ENCODE measurements at places on chromosomes 11 and 22. TPM values are rescaled to one million over a fixed set of nuclear protein-coding genes. Genes with fewer than 3 reads are reported as not detected.

GRCh38 chr11:62130283-62131169 is 6.7 kb downstream of the INCENP start:
- H3K4me3 ChIP-seq: no peak overlapping the region
- H3K27me3 ChIP-seq: no peaks in the 10 kb centered on the region
- no peak overlapping the region for H3K27ac ChIP-seq
- DNase-seq: no peak
- peaks cover 5% of the 10 kb centered on the region for H3K4me1 ChIP-seq
- H3K36me3 ChIP-seq: peaks cover 29% of the 10 kb centered on the region

DNA sequence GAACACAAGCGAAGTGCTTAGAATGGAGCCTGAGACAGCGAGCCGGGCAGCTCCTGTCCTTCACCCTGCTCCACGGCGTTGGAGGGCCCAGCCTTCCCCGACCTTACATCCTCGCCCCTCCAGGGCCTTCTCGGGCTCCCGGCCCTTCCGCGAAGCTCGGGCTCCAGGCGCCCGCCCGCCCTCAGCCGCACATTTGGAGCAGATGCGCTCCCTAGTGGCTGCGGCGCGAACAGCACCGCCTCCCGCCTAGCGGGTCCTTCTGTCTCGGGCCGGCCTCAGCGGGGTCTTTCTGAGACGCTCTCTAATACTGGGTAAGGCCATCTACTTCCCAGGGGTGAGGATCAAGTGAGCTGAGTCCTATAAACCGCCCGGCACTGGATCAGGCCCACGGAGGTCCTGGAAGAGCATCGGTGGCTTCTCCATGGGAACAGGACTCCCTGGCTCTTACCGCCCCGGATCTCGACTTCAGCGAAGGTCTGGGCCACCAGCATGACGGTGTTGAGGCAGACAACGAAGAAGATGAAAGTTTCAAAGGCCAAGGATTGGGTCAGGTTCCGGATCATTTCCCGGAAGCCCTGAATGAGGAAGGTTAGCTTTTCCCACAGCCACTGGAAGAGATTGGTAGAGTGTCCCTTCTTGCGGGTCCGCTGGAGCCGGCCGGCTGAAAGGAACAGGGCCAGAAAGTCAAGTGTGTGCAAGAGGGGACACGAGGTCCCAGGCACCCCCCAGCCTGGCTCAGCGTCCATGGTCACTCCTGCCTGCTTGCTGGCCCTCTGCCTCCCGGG is 3.7 kb downstream of the CATSPER1 start:
- DNase-seq: peak; percentile 49
- peaks cover 18% of the 10 kb centered on the region for H3K27me3 ChIP-seq
- H3K27ac ChIP-seq: no peak overlapping the region
- H3K4me1 ChIP-seq: no peaks in the 10 kb centered on the region
- H3K4me3 ChIP-seq: no peak overlapping the region

DNA sequence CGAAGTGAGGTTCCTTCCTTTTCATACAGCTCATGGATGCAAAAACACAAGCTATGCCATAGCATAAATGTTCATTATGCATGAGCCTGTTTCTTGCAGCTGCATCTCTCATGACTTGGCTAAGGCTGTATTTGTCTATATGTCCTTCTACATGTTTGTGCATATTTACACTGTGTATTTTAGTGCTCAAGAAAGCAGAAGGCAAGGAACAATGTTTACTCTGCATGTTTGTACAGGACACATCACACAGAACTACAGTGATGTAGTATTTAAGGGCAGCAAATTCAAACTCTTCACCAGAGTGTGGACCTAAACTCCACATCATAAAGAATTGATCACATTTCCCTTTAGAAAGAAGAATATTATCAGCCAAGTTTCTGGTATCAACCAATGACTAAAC is 170.3 kb downstream of the CADM1 start:
- no peak for DNase-seq
- H3K36me3 ChIP-seq: no peaks in the 10 kb centered on the region
- no peak overlapping the region for H3K27ac ChIP-seq
- no peaks in the 10 kb centered on the region for H3K27me3 ChIP-seq
- no peaks in the 10 kb centered on the region for H3K4me1 ChIP-seq
- no peak overlapping the region for H3K4me3 ChIP-seq

PRG3 gene
- not detected for polyA plus RNA-seq

DNA sequence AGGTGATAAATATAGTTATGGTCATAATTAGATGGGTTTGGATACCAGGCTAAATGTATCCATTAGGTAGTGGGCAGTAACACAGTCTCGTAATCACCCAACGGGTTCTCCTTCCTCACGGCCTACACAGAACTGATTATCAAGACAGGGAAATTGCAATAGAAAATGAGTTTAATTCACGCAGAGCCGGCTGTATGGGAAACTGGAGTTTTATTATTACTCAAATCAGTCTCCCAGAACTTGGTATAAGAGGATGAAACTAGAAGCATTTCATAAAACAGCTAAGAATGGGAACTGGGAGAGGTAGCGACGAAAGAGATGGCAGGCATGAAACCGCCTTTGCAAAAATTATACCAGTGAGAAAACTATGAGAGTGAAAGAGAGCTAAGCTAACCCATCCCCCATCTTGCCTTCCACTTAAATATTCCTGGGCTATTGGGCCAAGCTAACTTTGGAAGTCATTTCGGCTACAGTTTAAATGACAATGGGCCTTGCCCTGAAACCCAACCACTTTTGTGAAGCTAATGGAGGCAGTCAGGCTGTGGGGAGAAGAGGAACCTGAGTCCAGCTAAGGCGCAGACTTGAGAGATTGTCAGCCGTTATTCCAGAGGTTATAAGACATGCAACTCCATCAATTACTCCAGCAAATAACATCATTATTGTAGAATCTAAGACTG is 29.6 kb downstream of the CTSC start:
- peaks cover 7% of the 10 kb centered on the region for H3K4me1 ChIP-seq
- no peaks in the 10 kb centered on the region for H3K27me3 ChIP-seq
- H3K4me3 ChIP-seq: no peak overlapping the region
- H3K27ac ChIP-seq: peak overlapping the region; percentile 80
- peaks cover 54% of the 10 kb centered on the region for H3K36me3 ChIP-seq

SERHL2 gene
- polyA plus RNA-seq: 1.1 TPM

MRGPRX4 gene
- not detected for polyA plus RNA-seq

MCAT gene
- 20.8 TPM for polyA plus RNA-seq

- H3K27ac ChIP-seq: no peak overlapping the region
- no peak for DNase-seq
- H3K27me3 ChIP-seq: no peaks in the 10 kb centered on the region
- peaks cover 1% of the 10 kb centered on the region for H3K4me1 ChIP-seq
- no peaks in the 10 kb centered on the region for H3K36me3 ChIP-seq
These were observed 12.8 kb upstream of the MOB2 start for GRCh38 chr11:1499261-1499890.

DNA sequence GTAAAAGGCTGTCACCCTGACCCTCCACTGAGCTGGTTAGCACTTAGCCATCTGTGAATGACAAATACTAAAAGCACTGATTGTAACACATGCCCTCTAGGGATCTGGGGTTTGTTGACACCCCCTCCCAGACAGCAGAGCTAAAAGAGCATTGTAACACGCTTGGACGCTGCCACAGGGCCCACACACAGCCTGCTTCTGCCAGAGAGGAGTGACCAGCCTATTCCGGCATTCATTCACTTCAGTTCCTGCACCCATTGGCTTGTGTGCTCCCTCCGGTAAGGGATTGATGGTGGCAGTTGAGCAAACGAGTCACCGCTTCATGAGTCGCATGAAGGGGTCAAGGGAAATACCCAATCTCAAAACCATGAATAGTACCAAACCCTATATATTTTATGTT is 15.8 kb downstream of the OR10D3 start:
- no peak for DNase-seq
- no peaks in the 10 kb centered on the region for H3K36me3 ChIP-seq
- no peak overlapping the region for H3K4me3 ChIP-seq
- no peaks in the 10 kb centered on the region for H3K27me3 ChIP-seq

HBD gene
- polyA plus RNA-seq: not detected

- H3K36me3 ChIP-seq: no peaks in the 10 kb centered on the region
- H3K27me3 ChIP-seq: no peaks in the 10 kb centered on the region
- no peaks in the 10 kb centered on the region for H3K4me1 ChIP-seq
- H3K27ac ChIP-seq: no peak overlapping the region
These were observed 42.5 kb downstream of the ATG16L2 start for GRCh38 chr11:72856551-72857345.

DNA sequence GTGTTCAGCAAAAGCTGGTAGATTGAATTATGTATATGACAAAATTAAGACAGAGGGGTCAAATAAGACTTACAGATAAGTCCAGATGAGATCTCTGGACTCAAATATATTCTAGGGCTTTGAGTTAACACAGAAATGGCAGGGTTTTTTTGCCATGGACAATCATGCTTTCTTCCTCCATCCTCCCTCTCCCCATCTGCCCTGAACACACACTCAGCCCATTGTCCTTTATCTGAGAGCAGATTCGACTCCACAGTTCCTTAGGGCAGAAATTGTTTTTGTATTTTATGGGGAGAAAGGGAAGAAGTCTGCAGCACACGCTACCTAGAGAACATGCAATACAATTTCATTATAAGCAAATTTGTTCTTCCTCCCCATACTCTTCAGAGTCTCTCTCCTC is 86.8 kb downstream of the SLC1A2 start:
- no peak overlapping the region for H3K27ac ChIP-seq
- H3K27me3 ChIP-seq: peaks cover 11% of the 10 kb centered on the region
- H3K4me1 ChIP-seq: no peaks in the 10 kb centered on the region
- DNase-seq: no peak

- no peak for DNase-seq
- H3K4me1 ChIP-seq: peaks cover 3% of the 10 kb centered on the region
- no peaks in the 10 kb centered on the region for H3K27me3 ChIP-seq
- no peak overlapping the region for H3K4me3 ChIP-seq
These were observed 1138.5 kb downstream of the BRD1 start for GRCh38 chr22:48689206-48689605.

GRCh38 chr11:21635394-21636145 is 557.3 kb upstream of the ANO5 start:
- no peak overlapping the region for H3K27ac ChIP-seq
- H3K4me3 ChIP-seq: no peak overlapping the region
- no peaks in the 10 kb centered on the region for H3K36me3 ChIP-seq
- no peak for DNase-seq
- H3K4me1 ChIP-seq: no peaks in the 10 kb centered on the region
- no peaks in the 10 kb centered on the region for H3K27me3 ChIP-seq

DNA sequence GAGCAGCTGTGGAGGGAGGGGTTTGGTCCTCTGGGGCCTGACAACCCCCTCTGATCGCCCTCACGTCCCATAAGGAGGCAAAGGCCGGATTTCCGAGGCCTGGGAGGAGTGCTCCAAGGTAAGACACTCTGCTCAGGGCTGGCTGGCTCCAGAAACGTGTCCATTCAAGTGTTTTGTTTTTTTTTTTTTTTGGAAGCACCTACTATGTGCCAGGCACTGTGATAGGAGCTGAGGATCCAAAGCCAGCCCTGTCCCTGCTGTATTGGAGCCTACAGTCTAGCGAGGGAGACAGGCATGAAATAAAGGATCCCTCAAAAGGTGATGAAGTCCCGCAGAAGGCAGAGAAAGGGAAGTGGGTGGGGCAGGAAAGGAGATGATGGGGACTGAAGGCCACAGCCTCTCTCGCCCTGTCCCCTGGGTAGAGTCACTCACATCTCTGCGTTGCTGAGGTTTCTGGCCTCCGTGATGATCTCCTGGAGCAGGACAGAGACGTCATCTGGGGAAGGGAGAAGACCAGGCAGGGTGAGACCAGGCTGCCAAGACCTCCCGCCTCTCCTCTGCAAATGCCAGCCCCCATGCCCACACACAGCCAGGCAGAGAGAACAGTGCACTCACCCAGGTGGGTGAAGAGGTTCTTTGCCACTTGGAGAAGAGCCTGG is 89.2 kb downstream of the PDE2A start:
- H3K27me3 ChIP-seq: peaks cover 19% of the 10 kb centered on the region
- no peaks in the 10 kb centered on the region for H3K36me3 ChIP-seq
- H3K27ac ChIP-seq: no peak overlapping the region
- peaks cover 5% of the 10 kb centered on the region for H3K4me1 ChIP-seq

PRDX5 gene
- polyA plus RNA-seq: 631 TPM

DNA sequence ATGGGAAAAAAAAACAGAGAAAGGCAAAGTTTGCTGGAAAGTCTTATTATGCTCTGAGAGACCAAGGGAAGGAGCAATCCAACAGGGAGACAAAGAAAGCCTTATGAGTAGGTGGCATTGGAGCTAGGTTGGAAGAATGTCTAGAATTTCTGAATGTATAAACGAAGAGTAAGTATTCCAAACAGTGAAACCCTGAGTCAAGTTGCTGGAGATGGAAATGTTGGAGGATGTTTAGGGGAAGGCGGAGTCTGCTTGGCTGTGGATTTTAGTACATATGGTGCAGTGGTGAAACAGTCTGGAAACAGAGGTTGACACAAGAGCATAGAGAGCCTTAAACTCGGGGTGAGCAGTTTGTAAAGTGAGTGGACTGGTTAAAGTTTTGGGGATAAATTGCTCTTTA is 314.8 kb upstream of the CADM1 start:
- peaks cover 2% of the 10 kb centered on the region for H3K4me1 ChIP-seq
- H3K27ac ChIP-seq: no peak overlapping the region
- H3K36me3 ChIP-seq: no peaks in the 10 kb centered on the region
- no peaks in the 10 kb centered on the region for H3K27me3 ChIP-seq

BTG4 gene
- polyA plus RNA-seq: 0.06 TPM

VWA5A gene
- polyA plus RNA-seq: 8.7 TPM

GGTLC3 gene
- not detected for polyA plus RNA-seq

OR4A47 gene
- not detected for polyA plus RNA-seq

GRCh38 chr11:34926831-34927132 is 10.4 kb downstream of the PDHX start:
- DNase-seq: no peak
- H3K27ac ChIP-seq: no peak overlapping the region
- no peak overlapping the region for H3K4me3 ChIP-seq
- no peaks in the 10 kb centered on the region for H3K4me1 ChIP-seq
- H3K36me3 ChIP-seq: no peaks in the 10 kb centered on the region

DNA sequence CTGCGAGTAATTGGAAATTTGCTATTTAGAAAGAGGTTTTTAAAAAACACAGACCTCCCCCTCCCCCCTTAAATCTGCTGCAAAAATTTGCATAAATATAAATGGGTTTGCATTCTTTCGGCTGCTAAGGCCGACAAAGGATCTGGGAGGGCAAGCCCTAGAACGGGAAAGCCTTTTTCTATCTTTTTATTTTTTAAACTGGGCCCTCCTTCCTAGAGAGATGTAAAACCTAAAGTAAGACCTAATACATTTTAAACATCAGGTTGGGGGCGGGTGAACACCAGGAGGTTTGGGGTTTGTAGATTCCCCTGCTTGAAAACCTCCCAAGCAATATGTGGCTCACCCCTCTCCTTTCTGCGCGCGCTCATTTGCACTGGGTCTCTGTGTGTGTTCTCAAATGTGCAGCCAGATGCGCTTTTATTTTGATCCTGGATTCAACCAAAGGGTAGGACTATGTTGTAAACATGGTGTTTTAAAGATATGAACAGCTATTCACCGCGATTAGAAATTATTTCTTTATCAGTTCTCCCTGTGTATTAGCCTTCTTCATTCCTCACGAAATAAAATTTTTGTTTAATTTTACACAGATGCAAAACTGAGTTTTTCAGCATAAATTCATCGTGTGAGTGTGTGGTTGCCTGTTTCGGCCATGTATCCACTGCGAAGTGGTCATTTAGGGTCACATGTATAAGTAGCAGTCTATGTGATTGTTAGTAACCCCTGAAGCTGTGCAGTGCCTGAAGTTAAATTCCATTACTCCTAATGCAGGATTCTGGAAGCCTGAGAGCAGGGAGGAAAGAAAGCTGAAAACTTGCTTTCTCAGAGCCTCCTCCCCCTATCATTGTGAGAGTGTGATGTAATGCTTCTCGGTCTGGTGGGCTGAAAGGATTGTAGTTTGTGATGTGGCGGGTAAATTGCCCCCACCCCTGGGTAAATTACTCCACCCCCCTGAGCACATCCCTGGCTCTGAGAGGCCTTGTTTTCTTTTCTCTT is 988 bp downstream of the TNRC6B start:
- H3K4me1 ChIP-seq: peaks cover 13% of the 10 kb centered on the region
- no peaks in the 10 kb centered on the region for H3K27me3 ChIP-seq
- H3K36me3 ChIP-seq: no peaks in the 10 kb centered on the region

GRCh38 chr22:39661842-39662685 is 91.5 kb downstream of the CACNA1I start:
- peaks cover 19% of the 10 kb centered on the region for H3K27me3 ChIP-seq
- peak overlapping the region; percentile 58 for H3K4me3 ChIP-seq
- H3K36me3 ChIP-seq: no peaks in the 10 kb centered on the region
- peaks cover 32% of the 10 kb centered on the region for H3K4me1 ChIP-seq
